Bronchial epithelial cell (primary cell): ENCODE measurements at places on chromosomes 6 and 20. TPM values are rescaled to one million over a fixed set of nuclear protein-coding genes. Genes with fewer than 3 reads are reported as not detected.

CST7 gene
- not detected in 2 replicates for total RNA-seq

TAPBP gene
- total RNA-seq: 11.6 and 24.3 TPM in 2 replicates

DYNLT2 gene
- total RNA-seq: 1.0 and 1.1 TPM in 2 replicates

CTCFL gene
- total RNA-seq: not detected in 2 replicates

SLC22A23 gene
- total RNA-seq: 18.7 and 20.6 TPM in 2 replicates

FAM110A gene
- 7.1 and 8.3 TPM in 2 replicates for total RNA-seq

CALHM6 gene
- total RNA-seq: 0.64 and 0.79 TPM in 2 replicates

DOK5 gene
- 0.13 TPM in 1 of 2 replicates, not detected in the other for total RNA-seq

IMPG1 gene
- not detected in 2 replicates for total RNA-seq

APMAP gene
- 207 and 221 TPM in 2 replicates for total RNA-seq

RIPPLY2 gene
- not detected in 2 replicates for total RNA-seq

KCNG1 gene
- total RNA-seq: 90.6 and 91.1 TPM in 2 replicates

GNMT gene
- 0.26 TPM in 1 of 2 replicates, not detected in the other for total RNA-seq

SCRT2 gene
- not detected in 2 replicates for total RNA-seq

HLA-DQA2 gene
- not detected in 2 replicates for total RNA-seq

PRSS35 gene
- total RNA-seq: 0.13 TPM in 1 of 2 replicates, not detected in the other
